ENCODE measurements at places on chromosomes 3 and 15.

GRCh38 chr3:169118666-169119370, 544.7 kb downstream of the MECOM start:
- no peak for DNase-seq

GRCh38 chr3:55297706-55298105, 189.4 kb downstream of the WNT5A start:
- no peak for DNase-seq

DNA sequence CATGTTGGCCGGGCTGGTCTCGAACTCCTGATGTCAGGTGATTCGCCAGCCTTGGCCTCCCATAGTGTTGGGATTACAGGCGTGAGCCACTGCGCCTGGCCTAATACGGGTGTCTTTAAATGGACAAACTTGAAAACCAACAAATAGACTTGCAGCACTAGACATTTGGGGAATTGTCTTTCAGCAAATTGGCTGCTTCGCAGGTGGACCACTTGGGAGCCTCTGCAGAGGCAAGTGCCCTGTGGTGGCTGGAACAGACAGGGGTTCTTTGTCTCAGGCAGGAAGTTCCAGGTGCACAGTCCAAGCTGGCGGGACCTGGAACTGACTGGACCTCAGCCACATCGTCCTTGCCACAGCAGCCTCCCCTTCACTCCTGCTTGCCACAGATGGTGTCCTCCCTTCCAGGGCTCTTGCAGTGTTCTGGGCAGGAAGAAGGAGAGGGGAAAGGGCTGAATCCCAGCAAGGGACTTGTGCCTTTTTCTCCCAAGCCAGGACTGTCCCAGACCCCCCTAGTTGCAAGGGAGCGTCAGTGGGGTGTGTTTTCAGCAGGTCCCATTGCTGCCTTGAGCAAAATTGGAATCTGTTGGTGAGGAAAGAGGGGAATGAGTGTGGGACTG, 94.3 kb downstream of the TBC1D2B start:
- DNase-seq, result no peak

DNA sequence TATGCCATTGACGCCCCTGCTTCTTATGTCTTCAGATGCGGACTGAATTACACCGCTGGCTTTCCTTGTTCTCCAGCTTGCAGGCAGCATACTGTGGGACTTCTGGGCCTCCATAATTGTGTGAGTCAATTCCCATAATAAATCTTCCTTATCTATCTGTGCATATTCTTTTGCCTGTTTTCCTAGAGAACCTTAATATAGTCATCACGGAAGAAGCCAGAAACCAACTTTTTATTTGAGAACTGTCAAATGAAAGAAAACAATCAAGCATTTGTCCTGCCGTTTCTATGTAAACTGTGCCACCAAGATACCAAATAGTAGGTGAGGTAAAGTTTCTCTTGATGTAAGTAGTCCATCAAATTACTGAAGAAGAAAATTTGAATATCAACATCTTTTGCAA, 51.8 kb upstream of the B3GALNT1 start:
- DNase-seq, result no peak

GRCh38 chr3:149247929-149248691, 26.5 kb upstream of the CP start:
- DNase-seq, result no peak

- no peak for DNase-seq
Observed at GRCh38 chr15:66237513-66238235, 15.9 kb downstream of the MEGF11 start.

- DNase-seq, result no peak
Observed at GRCh38 chr3:184175506-184175905, 851 bp downstream of the AP2M1 start.

GRCh38 chr3:65928110-65928509, 110.6 kb downstream of the MAGI1 start:
- DNase-seq, result no peak

GRCh38 chr3:131795390-131796090, 239.3 kb downstream of the CPNE4 start:
- no peak for DNase-seq

- DNase-seq, result no peak
Observed at GRCh38 chr15:101262551-101262950, 10.7 kb upstream of the CHSY1 start.

GRCh38 chr3:4838621-4839022, 140.6 kb upstream of the BHLHE40 start:
- DNase-seq, result no peak

- DNase-seq, result no peak
Observed at GRCh38 chr15:87589134-87589533, 667.4 kb downstream of the NTRK3 start.

- DNase-seq, result no peak
Observed at GRCh38 chr3:128488991-128489673, 3.9 kb downstream of the GATA2 start.

GRCh38 chr3:119665954-119666559, 5.7 kb upstream of the POPDC2 start:
- DNase-seq, result no peak

DNA sequence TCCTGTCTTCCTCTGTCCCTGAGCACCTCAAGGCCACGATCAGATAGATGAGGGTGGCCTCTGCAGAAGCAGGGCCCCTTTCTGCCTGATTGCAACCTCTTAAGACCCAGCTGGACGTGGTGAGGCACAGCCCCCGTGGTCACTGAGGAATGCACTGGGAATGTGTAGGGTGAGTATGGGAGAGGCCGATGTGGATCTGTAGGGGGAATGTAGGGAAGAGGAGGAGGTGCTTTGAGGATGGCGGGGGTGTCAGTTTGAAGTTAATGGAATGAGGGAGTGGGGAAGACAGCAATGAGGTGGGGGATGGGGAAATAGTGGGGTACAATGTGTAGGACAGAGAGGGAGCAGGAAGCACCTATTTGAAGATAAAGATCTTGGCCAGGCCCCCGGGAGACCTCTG, 785 bp upstream of the IQCF5 start:
- DNase-seq, result no peak

Measured in activated CD8-positive, alpha-beta memory T cell treated with anti-CD3 and anti-CD28 coated beads for 1 hour (primary cell).